Daoy (cell line): ENCODE measurements at places on chromosomes 2 and 18. TPM values are rescaled to one million over a fixed set of nuclear protein-coding genes. Genes with fewer than 3 reads are reported as not detected.

DNA sequence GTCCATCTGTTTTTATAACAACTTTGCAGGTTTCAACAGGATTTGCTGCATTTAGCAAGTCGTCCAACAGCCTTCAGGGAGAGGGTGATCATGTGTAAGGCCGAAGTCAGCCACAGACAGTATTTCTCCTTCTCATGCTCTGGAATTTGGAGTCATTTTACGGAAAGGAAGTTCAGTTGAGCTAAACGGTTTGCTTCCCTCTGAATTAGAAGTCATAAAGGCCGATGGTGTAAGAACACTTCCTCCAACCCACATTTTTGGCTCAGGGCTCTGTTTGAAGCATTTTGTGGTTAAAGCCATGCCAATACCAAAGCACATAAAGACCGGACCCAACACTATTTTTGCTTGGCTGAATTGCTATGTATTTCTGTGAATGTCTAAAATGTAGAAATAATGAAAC lies 129.5 kb downstream of the TMEM182 start:
- DNase-seq, result peak; percentile 48

- peak; percentile 83 for DNase-seq
Observed at GRCh38 chr2:45184606-45185005, 175.4 kb upstream of the SIX2 start.

DNA sequence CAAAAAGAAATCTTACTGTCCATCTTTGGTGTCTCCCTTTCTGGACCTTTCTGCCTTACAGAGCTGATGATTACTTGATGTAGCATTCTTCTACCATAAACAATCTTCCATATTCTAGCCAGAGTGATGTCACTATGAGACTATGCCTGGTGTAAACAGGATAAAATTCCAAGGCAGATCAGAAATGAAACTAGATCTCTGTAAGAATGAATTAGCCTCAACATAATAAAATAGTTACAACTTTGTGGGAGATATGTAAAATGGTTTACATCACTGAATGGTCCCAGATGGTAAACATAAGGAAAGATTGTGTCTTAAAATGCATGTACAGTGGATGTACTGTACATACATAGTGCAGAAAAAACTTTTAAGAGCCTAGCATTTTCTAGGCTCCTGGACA lies 112.3 kb upstream of the ZNF521 start:
- DNase-seq, result no peak

DNA sequence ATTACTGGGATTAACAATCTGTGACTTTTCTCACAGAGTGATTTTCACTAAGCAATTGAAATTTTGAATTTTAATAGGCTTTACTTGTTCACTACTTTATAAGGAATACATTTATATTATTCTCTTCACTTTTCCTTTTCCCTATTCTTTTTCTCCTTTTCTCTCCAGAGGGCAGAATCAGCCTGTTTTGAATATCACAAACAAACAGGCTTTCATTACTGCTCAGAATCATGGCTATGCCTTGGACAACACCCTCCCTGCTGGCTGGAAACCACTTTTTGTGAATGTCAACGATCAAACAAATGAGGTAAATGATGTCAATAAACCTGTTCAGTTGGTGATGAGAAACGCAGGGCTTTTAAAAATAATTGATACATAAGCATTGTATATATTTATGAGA lies 35.3 kb downstream of the CPS1 start:
- no peak for DNase-seq

GRCh38 chr2:656676-657075 lies 20.5 kb downstream of the TMEM18 start:
- no peak for DNase-seq

CFC1 gene
- total RNA-seq, result not detected in 2 replicates
